NCI-H2081 treated with DMSO at 0.1 percent for 48 hours (cell line): ENCODE measurements at places on chromosomes 2 and 18.

GRCh38 chr2:39735648-39736047 is 43.4 kb downstream of the THUMPD2 start:
- no peak for DNase-seq

- DNase-seq = no peak
Observed at GRCh38 chr2:121099329-121100290, 185.4 kb downstream of the TFCP2L1 start.

GRCh38 chr2:1743396-1744150 is 742 bp downstream of the PXDN start:
- DNase-seq = no peak

DNA sequence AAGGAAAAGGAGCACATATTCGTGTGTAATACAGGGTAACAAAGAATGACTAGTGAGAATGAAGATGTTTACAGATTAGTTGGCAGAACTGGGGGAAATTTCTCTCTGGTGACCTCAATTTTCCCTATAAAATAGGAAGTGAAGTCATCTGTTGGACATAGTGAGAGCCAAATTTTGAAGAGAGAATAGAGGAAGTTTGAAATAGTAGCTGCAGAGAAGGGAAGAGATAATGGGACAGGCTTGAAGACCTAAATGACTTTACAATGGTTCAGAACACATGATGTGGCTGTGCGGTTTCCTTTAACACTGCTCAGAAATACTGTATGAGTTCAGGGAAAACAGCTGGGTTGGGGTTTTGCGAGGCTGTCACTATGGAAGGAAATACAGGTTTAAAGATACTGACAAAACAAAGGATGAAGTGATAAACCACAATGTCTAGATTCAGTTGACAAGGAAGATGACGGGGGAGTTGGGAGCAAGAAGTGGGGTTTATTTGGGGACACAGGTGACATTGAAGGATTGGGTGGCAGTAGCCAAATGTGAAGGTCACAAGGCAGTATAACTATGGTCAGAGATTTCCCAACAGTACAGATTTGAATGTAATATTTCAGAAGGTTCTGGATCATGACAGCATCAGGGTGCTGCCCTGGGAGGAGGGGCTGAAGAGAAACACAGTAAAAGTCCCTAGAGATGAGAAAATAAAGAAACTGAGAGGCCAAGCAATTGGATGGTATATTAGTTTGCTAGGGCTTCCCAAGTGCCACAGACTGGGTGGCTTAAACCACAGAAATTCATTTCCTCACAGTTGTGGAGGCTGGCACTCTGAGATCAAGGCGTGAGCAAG is 82.6 kb upstream of the TANK start:
- DNase-seq = no peak

DNA sequence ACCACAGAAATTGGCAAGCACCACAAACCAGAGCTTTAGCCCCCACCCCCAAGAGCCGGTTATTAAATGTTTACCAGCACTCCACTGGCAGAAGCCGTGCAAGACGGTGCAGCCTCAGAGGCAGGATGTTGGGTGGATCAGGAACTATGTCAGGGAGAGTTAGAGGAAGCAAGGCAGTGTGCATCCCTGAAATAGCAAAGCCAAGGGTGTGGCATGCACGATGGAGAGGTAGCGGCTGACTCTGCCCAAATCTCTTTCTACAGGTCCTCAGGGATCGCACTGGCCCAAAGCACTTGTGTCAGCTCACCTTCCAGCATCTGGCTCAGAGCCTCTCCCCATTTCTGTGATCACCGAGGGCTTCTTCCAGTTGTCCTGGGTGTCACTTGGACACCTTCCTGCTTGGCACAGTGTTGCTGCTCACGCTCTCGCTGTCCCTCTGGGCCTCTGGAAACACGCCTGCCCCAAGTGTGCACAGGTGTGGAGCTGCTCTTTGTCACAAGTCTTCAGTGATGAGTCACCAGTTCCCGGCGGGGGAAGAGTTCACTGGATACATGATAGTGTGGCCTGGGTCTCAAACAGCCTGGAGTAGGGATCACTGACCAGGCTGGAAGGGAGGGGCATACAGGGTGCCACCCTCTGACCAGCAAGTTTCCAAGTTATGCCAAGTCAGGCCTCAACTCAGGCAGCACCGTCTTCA is 17.3 kb upstream of the B3GNT7 start:
- no peak for DNase-seq

- DNase-seq = no peak
Observed at GRCh38 chr18:63161761-63162195, 157.8 kb downstream of the BCL2 start.
